ENCODE measurements at places on chromosomes 3 and 15. TPM values are rescaled to one million over a fixed set of nuclear protein-coding genes. Genes with fewer than 3 reads are reported as not detected.

The SLC12A1 gene
- 433 TPM for polyA plus RNA-seq

The LYZL4 gene
- not detected for polyA plus RNA-seq

GRCh38 chr3:47949979-47950378 is 66.2 kb downstream of the MAP4 start:
- no peak for DNase-seq

DNA sequence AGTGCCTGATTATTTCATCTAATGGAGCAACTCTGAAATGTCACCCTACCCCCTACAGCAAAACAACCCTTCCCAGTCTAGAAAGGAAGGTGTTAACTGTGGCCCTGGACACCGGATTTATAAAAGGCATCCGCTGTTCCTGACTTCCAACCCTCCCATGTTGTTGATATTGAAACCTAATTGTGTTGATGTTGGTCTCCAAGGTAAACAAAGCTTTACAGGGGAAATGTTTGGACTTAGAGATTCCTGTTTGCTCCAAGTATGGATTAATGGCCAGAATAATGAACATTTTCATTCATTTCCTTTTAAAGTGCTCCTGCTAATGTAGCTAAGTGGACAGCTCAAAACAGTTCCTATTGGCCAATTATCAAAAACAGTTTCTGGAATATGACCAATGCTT is 19.4 kb upstream of the LMCD1 start:
- DNase-seq = no peak

- no peak for DNase-seq
These were observed 124.4 kb downstream of the B3GALNT1 start for GRCh38 chr3:160980740-160981139.
